ENCODE measurements at places on chromosomes 13 and 19.

- no peak for DNase-seq
Observed at GRCh38 chr13:37293295-37293694, 187.8 kb upstream of the CSNK1A1L start.

- DNase-seq: no peak
Observed at GRCh38 chr13:27341616-27342015, 71.0 kb downstream of the RASL11A start.

GRCh38 chr19:54188215-54188871, 1.0 kb downstream of the MBOAT7 start:
- DNase-seq: peak; percentile 60

DNA sequence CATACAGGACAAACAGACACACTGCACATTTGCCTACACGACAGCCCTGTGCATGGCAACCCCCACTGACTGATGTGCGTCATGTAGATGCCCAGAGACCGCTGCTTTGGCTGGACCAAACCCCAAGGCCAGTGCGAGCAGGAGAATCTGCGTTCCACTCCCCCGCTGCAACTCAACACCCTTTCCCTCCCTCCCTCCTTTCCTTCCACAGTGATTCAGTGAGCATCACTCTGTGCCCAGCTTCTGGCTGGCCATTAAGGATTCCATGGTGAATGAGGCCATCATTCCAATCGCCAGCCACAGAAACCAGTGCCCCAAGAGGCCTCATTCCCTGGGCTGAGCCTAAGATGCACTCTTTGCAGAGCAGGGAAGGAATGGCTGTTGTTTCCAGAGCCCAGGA, 61.6 kb downstream of the GSX1 start:
- DNase-seq: no peak

DNA sequence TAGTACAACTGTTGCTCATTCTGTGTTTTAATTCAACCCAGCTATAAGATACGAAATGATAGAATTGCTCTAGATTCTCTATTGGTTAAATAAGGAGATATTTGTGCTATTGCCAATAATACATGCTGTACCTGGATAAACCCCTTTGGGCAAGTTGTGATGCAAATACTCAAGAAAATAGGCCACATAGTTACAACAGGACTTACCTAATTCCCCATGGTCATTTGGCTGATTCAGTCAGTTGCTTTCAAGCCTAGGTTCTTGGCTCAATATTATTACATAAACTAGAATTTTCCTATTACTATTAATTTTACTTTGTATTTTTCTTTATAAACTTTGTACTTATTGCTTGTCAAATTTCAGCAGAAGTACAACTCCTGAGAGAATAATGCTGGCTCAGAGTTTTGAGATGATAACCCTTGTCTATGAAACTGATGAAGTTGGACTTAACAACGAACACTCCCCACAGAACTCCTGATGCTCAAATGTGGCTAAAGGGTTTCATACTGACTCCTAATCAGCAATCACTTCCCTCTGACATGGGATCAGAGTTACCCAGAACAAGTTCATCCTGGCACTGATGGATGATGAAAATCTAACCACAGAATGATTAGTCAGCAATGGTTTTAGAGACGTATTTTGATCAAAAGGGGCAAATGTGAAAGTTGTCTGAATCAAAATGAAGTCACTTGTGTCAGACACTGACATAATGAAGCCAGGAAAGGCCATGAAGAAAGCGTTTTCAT, 221.1 kb downstream of the ITGBL1 start:
- DNase-seq: no peak

DNA sequence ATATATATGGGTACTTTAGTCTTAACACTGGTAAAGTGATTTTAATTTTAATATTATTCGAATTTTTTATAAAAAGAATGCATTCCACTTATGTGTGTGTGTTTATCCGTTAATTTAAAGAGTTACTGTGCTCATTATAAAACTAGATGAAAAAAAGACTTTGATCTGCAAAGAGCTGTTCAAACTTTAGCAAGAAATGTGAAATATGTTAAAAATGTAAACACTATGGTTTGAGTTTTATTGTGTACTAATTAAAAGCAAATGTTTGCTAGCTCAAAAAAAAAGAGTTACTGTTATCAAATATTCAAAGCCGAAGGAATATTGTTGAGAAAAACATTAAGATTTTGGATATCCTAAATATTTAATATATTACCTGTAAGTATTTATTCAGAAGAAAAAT, 34.5 kb downstream of the UFM1 start:
- DNase-seq: no peak

DNA sequence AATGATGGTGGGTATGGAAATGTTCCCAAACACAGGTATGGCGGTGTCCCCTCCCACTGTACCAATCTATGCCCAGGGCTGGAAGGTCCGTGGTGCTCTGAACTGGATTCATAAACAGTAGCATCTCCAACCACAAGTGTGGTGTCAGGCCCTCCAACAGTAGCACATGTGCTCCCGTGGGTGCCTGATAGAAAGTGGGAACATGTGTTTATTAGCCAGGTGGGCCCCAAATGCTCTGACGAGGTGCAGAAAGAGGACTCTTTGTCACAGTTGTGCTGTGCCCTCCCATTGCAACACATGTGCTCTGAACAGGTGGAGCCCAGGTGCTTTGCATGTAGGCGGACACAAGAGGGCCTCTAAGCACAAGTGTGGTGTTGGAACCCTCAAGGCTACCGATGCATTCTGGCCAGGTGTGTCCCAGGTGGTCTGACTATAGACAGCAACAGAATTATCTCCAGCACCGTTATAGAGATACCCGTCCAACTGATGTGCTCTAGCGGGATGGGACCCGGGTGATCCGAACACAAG, 75.4 kb upstream of the ZNF30 start:
- DNase-seq: no peak

DNA sequence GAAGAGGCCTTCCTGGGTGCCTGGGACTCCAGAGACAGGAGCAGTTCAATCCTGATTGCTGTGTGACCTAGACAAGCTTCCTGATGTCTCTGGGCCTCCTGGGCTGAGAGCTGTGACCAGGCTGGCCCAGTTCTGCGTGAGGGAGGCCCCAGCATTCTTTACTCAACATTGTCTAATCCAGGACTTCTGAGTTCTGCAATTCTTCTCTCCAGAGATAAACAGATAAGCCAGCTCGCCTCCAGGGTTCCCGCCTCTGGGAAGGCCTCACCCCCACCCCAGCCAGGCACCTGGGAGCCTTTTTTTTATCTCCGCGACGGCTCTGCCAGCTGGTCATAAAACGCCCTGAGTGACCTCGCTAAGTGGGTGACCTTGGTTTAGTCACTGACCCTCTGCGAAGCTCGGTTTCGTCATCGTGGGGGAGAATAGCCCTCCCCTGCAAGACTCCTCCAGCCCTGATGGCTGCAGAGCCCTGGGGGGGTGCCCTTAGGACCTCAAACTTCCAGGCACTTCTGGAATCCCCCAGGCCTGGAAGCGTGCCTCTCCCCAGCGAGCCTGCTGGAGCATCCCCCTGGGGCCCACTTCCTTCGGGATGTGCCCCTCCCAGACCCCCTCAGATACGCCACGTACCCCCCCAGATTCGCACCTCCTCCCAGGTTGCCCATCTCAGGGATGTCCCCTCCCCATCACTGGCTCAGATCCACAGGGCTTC, 1.9 kb downstream of the SULT2B1 start:
- peak; percentile 45 for DNase-seq

- no peak for DNase-seq
Observed at GRCh38 chr19:8826371-8826770, 5.7 kb downstream of the ZNF558 start.

DNA sequence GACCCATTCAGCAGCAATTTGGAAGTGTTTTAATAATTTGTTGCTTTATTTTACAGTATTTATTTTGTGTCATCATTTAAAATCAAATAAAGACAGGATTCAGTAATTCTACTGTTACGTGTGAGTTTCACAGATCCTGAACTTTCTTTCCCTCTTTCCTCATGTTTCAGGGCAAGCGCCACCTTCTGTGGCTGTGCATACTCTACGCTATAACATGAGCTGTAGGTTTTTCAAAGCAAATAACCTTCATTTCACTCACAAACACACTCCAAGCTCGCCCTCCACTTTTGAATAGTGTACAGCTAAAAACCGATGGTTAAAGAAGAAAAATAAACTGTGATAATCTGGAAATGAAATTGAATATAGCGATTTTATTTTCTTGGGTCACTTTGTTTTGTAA, 753.3 kb downstream of the OLFM4 start:
- DNase-seq: no peak

GRCh38 chr19:12954612-12954962, 2.4 kb downstream of the GADD45GIP1 start:
- no peak for DNase-seq

DNA sequence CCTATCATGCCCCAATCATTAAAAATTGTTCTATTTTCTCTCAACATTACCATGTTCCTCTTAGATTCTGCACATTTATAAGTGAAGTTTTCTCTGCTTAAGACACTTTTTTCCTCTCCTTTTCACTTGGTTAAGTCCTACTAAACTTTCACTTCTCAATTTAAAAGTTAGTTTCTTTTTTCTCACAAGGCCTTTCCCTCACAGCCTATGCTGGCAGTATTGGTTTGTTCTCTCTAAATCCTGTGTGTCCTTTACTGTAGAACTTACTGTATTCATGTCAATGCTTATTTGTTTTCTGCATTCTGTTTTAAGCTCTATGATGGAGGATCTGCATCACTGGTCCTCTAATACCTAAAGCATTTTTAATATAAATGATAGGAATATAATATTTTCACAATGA, 2816.6 kb downstream of the PCDH9 start:
- no peak for DNase-seq

DNA sequence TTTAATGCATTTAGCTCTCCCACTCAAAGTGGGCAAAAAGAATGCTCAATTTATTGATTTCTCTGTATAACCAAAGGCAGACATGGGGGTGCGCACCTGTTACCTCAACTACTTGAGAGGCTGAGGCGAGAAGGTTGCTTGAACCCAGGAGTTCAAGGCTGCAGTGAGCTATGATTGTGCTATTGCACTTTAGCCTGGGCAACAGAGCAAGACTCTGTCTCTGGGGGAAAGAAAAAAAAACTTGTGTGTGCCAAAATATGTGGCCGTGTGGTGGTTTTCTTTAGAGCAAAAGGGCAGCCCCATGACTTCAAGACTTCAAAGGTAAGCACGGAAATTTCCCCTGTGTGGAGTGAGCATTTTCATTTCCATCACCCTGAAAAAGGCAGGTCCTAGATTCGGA, 81.9 kb downstream of the IPO5 start:
- no peak for DNase-seq

- DNase-seq: no peak
Observed at GRCh38 chr13:47241446-47241845, 344.6 kb upstream of the HTR2A start.

DNA sequence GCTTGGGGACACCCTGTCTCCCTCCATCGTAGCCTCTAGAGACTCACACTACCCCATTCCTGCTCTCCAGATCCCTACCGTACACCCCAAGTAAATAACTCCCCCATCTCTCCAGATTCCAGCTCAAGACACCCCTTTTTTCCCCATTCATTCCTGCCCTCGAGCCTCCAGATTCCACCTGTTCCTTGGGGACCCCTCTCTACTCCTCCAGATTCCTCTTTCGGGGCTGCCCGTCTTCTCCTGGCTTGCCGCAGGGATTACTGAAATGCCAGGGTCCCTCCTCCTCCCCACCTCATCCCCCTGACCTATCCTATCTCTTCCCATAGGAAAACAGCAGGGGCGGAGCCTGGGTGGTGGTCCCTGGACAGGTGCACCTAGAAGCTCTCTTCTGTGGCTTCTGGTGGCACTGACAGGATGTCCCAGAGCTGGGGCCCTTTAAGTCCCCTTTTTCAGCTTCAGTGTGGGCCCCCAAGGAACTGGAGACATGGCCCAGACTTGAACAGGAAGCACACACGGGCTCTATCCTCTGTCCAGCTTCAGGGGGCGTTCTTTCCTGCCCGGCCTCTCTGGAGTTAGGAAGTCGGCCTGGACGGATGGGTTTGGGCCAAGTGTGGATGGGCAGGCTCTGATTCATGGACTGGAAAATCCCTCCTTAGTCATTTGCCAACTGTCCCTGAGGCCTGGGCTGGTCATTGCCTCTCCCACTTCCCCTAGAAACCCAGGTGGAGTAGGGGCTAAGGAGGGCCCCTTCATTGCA, 1.2 kb downstream of the ZSWIM4 start:
- peak; percentile 88 for DNase-seq

- DNase-seq: no peak
Observed at GRCh38 chr13:43387880-43388279, 364.5 kb downstream of the DNAJC15 start.

GRCh38 chr13:86591862-86592261, 792.6 kb upstream of the SLITRK6 start:
- no peak for DNase-seq

- no peak for DNase-seq
Observed at GRCh38 chr13:42732073-42732472, 49.3 kb upstream of the FAM216B start.

GRCh38 chr13:109058087-109058486, 428.7 kb downstream of the MYO16 start:
- DNase-seq: no peak

GRCh38 chr13:114140131-114140905, 7.9 kb upstream of the RASA3 start:
- DNase-seq: no peak

GRCh38 chr19:4914736-4915501, 5.6 kb downstream of the UHRF1 start:
- DNase-seq: peak; percentile 90

DNA sequence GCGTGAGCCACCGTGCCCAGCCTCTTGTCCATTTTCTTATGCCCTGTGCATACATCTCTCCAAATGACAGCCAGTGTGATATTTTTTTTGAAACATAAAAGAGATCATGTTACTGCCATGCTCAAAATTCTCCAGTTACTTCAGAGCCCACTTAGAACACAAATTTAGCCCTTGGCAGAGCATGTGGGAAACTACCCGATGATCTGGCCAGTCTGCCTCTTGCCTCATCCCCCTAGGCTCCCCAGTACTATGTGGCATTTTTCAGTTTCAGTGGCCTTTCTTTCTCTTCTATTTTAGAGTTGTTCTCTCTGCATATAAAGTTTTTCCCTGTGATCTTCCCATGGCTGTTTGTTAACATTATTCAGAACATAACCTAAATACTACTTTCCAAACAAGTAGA, 323.0 kb downstream of the GPC5 start:
- DNase-seq: no peak

DNA sequence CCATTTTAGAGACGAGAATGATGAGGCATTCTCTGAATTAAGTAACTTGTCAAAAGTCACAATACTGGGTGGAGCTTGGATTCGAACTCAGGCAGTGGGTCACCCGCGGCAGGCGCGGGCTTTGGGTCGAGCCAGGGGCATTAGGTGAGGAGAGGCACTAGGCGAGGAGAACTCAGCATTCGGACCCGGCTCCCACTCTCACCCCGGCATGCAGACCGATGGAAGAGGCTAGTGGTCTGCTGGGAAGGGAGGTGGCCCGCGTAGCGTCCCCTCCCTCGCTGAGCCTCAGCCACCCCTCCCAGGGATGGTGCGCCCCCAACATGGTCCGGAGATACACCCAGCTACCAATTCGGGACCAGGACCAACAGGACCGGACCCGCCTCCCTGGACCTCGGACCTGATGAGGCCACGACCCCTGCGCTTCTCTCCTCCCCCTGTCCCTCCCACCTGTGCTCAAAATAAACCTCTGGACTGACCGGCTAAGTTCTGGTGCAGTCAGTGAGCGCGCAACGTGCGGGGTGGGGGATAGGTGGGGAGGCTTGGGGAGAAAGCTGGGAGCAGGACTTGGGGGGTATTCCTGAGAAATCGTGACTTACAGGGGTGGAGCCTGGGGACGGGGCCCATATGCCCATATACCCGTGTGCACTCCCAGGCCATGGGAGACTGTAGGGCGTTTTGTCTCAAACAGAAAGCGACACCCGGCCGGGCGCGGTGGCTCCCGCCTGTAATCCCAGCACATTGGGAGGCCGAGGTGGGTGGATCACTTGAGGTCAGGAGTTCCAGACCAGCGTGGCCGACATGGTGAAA, 1.3 kb upstream of the SNAPC2 start:
- no peak for DNase-seq

GRCh38 chr13:45851171-45851921, at the start of gene SIAH3:
Gene SIAH3 (minus strand): TSS chr13:45851753. CDS start chr13:45851629, 124 bp downstream.
- DNase-seq: peak; percentile 51

Measured in brain microvascular endothelial cell (primary cell).